Stimulated activated CD8-positive, alpha-beta memory T cell treated with anti-CD3 and anti-CD28 coated beads, Interleukin-4, amount 100 ng/mL, for 1 hour (primary cell): ENCODE measurements at places on chromosomes 1 and 21.

- no peak for DNase-seq
Measured at GRCh38 chr1:15201849-15202551, 45.0 kb upstream of the FHAD1 start.

DNA sequence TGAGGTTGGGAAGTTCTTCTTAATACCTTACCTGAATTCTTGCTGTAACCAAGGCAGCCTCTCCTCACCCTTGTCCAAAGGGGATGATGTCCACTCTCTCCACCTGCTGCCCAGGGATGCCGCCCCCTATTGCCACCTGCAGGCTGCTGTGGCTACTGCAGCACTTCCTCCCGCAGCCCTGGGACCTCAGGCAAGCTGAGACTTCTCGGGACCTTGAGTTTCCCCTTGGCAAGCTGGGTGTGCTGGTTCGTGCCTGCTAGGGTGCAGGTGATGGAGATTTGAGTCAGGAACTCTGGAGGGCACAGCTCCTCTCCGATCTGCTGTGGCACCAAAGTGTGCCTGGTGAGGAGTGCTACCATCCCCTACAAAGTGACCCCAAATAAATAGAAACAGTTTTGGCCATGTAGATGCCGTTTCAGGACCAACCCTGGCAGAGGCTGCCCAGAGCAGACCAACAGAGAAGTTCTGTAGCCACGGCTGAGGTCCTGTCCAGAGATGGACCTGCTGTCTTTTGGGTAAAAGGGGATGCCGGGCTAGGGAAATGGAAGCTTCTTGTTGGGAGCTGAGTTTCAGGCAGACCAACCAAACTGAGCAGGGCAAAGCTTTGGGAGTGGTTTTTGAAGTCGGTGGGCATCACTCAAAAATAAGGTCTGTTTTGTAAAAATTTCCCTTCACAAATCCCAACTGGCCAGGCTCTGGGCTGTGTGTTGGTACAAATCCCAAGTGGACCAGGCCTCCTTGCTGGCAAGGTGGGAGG lies 31.7 kb downstream of the RUNX3 start:
- no peak for DNase-seq

DNA sequence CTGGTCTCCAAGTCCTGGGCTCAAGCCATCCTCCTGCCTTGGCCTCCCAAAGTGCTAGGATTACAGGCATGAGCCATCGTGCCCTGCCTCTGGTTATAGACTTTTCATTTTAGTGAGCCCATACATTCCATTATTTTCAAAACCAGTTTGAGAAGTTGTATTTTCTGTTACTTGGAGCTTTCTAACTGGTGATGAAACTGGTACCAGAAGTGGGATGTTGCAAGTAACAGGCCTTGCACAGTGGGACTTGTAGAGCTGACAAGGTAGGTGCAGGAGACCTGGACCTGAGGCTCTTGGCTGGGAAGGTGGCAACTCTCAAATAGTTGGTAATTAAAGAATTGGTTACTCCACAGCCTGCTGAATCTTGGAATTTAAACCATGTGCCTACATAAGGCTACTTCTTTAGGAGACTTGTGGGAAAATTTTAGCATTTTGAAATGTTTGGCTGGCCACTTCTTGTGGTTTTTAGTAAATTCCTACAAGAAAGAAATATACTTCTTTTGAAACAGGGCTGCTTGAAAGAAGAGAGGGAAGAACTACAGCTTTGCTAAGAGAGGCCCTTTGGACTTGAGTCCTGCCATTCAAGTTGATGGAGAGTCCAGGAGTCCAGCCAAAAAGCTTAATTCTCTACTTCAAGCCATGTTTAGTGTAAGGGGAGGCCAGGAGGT lies 9.8 kb upstream of the ALPL start:
- no peak for DNase-seq

DNA sequence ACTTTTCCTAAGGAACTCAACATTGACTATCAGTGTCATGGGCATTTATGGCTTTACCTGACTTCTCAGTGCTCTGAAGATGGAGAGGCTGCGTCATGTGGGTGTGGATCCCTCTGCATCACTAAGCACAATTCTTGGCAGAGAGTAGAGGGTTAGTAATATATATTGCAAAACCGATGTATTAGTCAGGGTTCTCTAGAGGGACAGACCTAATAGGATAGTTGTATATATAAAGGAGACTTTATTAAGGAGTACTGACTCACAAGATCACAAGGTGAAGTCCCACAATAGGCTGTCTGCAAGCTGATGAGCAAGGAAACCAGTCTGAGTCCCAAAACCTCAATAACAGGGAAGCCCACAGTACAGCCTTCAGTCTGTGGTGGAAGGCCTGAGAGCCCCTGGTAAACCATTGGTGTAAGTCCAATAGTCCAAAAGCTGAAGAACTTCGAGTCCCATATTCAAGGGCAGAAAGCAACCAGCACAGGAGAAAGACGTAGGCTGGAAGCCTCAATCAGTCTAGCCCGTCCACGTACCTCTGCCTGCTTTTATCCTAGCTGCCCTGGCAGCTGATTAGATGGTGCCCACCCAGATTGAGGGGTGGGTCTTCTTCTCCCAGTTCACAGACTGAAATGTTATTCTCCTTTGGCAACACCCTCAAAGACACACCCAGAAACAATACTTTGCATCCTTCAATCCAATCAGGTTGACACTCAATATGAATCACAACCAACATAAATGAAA lies 159.7 kb upstream of the NRIP1 start:
- no peak for DNase-seq

DNA sequence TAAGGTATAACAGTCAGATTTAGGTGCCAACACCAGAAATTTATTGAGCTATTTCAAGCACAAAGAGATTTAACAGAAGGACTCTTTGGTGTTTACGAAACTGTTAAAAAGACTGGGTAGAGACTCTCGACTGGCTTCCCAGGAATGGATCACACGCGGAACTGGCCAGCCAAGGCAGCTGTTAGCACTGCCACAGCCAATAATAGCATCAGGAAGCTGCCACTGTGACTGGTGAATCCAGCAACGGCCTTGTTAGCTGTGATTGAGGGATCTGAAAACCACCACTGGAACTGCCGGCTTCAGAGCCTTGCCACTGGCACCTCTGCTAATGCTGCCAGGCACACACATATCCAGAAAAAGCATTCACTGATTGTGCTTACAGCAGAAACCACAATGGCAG lies 10.6 kb upstream of the SIM2 start:
- DNase-seq = no peak

DNA sequence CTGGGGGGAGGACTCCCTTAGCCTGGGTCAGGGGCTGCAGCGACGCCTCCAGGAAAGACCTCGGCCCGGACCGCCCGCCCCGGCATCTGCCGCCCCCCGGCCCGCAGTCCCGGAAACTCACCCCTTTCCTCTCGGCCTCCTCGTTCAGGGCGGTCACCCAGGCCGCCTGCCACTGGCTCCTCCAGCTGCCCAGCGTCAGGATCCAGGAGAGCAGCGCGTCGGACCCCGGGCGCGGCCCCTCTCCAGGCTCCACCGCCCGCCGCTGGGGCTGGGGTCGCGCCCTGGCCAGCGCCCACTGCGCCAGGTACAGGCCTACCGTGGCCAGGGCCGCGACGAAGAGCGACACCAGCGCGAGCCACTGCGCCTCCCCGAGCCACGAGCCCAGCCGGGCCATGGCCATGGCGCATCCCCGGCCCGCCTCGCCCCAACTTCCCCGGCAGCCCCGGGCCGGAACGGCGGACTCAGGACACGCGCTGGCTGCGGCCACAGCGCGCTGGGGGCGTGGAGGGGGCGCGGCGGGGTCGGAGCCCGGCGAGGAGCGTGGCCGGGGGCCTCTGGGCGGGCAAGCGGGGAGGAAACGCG lies 478 bp downstream of the C2CD2 start:
- no peak for DNase-seq

- DNase-seq = no peak
Measured at GRCh38 chr1:198734323-198735008, 95.6 kb downstream of the PTPRC start.

- no peak for DNase-seq
Measured at GRCh38 chr1:155938220-155938627, 3.2 kb upstream of the RXFP4 start.

GRCh38 chr1:7378346-7379130 lies 392.6 kb upstream of the VAMP3 start:
- DNase-seq = no peak

- DNase-seq = no peak
Measured at GRCh38 chr1:165116732-165117131, 239.8 kb downstream of the LMX1A start.

DNA sequence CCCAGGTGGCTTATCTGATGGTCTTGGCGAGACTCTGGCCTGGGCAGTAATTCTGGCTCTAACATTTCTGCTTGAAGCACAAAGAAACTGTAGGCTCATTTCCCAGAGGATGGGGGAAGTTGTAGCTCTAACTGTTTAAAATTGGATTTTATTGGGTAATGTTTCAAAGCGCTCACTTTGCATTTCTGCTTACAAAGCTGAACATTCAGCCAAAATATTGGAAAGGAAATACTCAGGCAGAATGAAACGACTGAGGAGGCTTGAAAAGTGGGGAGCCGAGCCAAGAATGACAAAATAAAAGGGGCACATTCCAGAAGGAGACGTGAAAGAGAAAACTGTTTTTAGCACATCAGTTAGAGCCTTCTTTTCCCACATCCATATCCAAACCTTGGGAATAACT lies 202.6 kb downstream of the GRIK1 start:
- DNase-seq = no peak

DNA sequence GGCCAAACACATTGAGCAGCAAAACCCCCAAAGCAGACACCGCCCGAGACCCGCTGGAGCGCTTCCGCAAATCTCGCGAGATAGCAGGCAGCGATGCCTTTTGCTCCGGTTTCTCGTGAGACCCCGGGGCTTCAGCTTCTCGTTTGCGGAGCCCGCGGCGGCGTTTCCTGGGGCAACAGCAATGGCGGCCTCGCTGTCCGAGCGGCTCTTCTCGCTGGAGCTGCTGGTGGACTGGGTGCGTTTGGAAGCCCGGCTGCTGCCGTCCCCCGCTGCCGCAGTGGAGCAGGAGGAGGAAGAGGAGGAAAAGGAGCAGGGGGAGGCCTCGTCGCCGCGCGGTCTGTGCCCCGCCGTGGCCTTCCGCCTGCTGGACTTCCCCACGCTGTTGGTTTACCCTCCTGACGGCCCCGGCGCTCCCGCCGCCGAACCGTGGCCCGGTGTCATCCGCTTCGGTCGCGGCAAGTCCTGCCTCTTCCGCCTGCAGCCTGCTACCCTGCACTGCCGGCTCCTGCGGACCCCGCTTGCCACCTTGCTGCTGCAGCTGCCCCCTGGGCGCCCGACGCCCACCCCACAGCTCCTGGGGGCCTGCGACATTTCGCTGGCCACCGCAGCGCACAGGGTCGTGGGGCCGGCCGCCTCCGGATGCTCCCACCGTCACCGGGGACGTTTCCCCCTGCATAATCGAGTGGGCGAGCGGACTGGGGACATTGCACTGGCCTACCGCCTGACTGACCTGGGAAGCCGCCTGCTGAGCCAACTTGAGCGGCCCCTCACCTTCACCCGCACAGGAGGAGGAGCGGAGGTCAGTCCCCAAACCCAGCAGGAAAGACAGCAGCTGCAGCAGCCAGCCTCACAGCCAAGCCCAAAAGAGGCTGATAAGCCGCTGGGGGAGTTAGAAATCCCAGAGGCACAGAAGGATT lies at the start of gene MAP10:
Gene MAP10, plus strand, starts transcription at position 148 of the 917 bp plus-strand sequence. Its CDS starts 34 bp downstream, at position 182.
- DNase-seq = peak; percentile 41
